ENCODE measurements at places on chromosomes 1 and 21. TPM values are rescaled to one million over a fixed set of nuclear protein-coding genes. Genes with fewer than 3 reads are reported as not detected.

Gene PDZK1IP1
- not detected for polyA plus RNA-seq

- DNase-seq: no peak
Observed at GRCh38 chr1:170539154-170539553, 7.2 kb downstream of the GORAB start.

GRCh38 chr1:229819091-229819490 is 193.0 kb downstream of the URB2 start:
- DNase-seq: no peak

DNA sequence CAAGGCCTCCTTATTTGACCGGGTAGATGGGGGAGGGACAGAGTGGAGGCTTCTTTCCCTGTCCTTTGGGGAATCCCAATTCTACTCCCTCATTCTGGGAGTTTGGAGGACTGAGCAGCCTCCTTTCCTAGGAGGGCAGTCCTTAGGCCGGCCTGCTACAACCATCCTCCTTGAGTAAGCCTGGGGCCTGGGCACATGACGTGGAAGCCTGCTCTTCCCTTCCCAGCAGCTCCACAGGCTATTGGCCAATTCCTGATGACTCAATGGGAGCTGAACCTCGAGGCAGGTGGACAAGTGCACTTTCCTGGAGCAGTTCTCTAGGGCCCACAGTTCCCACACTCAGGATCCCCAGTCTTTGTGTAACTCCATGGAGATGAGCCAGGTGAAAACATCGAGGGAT is 3.1 kb downstream of the KCNA10 start:
- no peak for DNase-seq

- no peak for DNase-seq
Observed at GRCh38 chr1:227004796-227005195, 64.7 kb downstream of the COQ8A start.
